ENCODE measurements at places on chromosomes 3 and 15.

DNA sequence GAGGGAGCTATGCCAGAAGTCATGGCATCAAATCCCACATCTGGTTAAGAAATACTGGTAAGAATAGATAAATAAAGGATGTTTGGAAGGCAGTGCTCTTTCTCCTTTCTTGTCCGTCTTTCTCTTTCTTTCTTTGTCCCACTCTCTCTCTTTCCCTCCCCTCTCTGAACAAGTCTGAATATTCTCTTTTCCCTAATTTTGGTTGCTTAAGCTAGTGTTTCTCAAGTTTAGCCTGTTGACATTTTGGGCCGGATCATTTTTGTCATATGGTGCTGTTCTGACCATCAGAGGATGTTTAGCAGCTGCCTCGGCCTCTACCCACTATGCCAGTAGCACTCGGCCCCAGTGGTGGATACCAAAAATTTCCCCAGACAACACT is 405.3 kb upstream of the C2CD4B start:
- DNase-seq = no peak

DNA sequence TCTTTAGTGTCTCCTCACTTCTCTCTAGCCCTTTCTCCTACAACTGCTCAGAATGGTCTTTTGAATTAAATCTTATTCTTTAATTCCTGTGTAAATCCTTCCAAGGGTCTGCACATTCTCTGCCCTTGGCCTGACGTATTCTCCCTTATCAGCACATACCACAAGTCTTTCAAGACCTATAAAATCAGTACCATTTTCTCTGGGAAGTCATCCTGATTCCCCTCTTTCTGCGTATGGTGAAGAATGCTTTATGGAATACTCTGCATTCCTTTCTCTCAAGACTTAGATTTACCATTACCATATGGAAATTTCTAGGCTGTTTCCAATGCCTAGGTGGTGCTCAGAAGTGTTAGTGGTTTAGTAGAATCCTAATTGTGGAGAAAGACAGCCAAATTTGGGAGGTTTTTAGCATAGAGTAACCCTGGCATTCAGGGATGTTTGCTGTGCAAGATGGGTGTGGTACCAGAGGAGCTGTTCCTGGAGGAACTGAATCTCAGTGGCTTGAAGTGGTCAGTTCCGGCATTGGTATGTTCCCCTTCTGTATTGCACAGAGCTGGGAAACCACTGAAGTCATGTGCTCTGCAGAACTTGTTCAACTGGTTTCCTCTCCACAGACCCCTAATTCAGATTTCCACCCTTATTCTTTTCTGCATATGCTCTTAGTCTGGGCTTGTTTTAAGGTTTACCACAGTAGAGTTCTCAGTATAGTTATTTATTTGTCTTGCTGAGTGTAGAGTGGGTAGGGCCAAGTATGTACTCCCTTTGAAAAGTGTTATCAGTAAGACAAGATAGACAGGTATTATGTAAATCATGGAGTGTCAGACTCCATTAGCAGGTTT is 24.5 kb downstream of the IQGAP1 start:
- no peak for DNase-seq

DNA sequence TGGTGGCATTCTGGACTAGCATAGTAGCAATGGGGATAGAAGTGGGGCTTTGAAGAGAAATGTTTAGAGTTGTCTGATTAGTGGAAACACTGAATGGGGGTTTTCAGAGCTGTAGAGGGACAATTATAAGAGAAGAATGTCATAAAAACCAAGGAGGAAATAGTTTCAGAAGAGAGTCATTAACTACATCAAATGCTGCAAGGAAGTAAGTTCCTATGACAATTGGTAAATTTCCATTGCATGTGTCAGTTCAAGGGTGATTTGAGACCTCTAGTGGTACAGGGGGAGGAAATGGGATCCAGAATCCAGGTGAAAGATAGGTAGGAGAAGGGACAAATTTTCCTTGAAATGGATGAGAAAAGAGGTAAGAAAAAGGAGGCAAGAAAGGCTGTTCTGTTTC is 68.3 kb upstream of the TBC1D5 start:
- DNase-seq = no peak

DNA sequence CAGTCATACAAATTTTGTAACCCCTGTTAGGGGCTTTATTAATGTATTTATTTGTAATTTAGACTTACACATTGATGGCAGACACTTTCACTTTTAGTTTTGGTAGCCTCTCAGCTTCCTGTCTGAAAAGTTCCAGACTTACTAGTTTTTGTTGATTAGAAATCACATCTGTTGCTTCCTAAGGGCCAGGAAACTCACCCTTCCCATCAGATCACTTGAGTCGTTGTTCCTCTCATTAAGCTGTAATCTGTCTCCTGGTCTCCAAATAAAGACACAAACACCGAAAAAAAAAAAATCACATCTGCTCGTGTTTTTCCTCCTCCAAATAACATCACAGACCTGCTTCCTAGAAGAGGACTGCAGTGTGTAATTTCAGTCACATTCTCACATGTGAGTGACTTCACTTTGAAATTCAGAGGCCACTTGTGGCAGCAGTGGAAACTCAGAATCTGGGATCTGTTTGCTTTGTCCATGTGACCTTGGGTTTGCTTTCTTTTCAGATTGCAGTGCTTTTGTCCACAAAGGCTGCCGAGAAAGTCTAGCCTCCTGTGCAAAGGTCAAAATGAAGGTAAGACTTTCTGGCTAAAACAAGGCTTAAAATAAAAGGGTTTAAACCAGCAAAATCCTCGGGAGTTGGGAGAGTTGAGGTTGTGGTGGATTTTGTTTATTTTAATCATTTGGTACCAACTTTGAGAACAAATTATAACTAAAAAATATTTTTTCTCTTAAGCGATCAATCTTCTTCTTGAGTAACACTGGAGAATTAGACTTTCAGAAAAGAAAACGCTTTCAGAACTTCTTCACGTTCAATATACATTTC is 87.0 kb downstream of the KLHL25 start:
- DNase-seq = peak; percentile 75

DNA sequence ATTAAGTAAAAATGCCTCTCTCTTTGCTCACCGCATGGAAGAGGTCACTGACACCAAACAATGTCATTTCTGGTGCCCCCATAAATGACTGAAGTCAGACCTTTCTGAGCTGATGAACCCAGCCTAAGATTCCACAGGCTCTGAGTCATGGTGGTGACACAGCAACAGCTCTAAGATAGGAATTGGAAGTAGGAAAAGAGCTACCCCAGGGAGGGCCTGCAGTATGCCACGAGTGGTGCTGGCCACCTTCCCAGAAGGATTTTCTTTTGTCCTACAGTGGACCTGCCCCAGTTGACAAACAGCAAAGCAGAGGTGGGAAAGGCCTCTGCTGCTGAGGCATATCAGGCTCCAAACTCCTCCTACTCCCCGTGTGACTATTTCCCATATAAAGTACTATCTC is 208.1 kb downstream of the MINAR1 start:
- no peak for DNase-seq

GRCh38 chr15:38470816-38471215 is 16.9 kb downstream of the FAM98B start:
- no peak for DNase-seq

DNA sequence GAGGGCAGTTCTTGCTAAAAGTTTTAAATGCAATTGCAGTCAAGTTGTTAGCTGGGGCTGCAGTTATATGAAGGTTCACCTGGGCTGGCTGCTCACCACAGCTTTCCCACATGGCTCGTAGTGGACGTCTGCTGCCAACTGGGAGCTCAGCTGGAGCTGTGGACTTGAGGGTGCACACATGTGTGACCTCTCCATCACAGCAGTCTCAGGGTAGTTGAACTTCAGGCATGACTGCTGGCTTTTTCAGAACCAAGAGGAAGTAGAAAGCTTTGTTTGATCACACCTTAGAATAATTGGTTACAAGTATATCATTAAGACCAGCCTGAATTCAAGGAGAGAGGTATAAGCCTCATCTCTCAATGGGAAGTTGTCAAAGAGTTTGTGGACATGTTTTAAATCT is 74.1 kb downstream of the CHL1 start:
- no peak for DNase-seq

DNA sequence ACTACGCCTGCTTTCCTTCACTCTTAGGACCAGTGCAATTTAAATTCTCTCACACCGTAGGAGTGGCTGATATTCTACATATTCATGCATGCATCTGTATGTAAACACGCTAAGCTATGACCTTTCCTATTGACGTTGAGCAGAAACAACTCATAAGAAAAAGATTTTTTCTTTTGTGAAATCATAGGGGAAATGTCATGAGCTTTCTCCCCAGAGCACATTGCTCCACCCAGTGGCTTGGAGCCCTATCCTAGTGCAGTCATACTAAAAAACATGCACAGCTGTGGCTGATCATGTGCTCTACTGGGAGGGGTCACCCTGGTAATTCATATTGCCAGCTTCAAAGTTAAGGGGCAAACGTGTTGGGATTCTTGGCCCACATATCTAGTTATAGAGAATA is 1.8 kb upstream of the MESD start:
- DNase-seq = no peak

GRCh38 chr3:117358717-117359314 is 649.2 kb downstream of the TUSC7 start:
- no peak for DNase-seq

GRCh38 chr3:4587061-4587837 is 94.1 kb downstream of the ITPR1 start:
- DNase-seq = no peak

DNA sequence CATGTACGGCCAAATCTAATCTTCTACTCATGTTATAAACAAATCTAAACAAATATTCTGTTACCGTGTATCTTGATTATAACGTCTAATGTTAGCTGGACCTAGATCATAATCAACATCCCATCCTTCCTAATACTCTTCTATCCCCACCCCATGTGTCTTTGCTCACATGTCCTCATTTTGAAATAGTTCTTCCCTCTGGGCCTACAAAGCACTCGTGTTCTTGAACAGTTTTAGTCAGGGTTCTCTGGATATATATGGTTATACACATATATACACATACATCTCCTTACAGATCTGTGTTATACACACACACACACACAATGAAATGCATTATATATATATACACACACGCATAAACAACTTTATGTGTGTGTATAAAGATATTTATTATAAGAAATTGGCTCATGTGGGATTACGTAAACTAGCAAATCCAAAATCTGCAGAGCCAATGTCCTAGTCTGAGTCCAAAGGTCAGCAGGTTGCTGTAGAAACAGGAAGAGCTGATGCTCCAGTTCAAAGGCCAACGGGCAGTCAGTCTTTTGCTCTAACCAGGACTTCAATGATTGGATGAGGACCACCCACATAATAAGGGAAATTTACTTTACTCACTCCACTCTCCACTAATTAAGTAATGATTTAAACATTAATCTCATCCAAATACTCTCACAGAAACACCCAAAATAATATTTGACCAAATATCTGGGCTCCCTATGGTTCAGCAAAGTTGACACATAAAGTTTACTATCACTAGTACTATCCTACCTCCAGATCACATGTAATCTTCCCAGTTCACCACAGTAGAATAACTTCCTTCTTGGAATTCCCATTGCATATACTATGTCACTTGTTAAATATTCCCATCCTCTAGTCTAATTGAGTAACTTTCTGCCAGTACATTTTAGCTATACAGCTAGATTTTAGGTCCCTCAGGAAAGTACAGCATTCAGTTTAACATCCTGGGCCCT is 450.0 kb downstream of the ROBO1 start:
- DNase-seq = no peak

DNA sequence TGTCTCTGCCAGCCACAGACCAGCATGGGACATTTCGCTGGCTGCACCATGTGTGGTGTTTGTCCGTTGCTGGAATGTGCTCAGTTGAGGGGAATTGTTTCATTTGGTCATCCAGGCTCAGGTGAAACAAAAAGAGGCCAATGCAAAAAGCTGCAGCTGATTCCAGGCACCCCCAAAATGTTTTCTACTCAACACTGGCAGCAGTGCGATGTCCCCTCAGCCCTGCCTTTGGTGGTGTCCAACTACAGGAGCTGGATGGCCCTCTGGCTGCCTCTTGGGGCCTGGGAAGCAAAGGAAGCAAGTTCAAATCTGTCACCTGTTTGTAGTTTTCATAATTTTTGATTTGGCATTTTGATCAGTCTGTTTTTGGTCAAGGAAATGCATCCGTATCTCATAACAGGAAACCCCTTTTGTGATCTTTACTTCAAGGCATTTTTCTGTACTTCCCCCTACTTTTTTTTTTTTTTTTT is 141.8 kb downstream of the EEFSEC start:
- DNase-seq = no peak

- no peak for DNase-seq
These were observed at the start of gene RASL12 for GRCh38 chr15:65067645-65068402. Gene RASL12 (minus strand): TSS chr15:65067991. CDS start chr15:65067835, 156 bp downstream.

DNA sequence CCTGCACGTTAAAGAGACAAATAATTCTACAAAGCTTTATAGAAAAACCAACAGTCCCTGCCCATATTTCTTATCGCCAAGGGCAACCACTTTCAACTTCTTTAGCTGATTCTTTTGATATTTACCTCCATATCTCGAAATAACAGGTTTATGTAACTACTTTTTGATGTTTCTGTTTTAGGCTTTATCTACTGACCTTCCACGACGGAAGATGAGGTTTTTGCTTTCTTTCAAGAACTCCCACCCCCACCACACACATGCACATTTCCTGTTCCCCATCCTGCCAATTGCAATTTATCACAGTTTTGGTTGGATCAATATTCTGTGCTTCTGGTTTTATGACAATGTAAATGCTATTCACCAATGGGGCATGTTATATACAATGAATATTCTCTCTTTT is 330.4 kb upstream of the ICE2 start:
- DNase-seq = no peak

DNA sequence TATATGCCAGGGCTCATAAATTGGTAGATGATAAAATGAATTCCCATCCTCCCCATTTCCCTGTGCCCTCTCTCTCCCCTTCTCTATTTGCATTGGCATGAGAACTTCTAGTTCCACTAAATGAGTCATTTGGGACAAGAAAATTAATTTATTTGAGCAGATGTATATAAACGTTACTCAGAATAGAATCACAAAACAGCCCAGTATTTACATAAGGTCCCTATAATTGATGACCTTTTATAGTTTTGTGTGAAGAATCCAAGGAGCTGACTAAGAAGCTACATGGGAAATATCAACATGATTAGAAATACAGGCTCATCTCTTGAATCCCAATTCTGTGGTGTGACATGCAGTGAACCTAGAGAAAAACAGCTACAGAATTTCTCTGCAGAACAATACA is 617.7 kb upstream of the NR2F2 start:
- DNase-seq = no peak

DNA sequence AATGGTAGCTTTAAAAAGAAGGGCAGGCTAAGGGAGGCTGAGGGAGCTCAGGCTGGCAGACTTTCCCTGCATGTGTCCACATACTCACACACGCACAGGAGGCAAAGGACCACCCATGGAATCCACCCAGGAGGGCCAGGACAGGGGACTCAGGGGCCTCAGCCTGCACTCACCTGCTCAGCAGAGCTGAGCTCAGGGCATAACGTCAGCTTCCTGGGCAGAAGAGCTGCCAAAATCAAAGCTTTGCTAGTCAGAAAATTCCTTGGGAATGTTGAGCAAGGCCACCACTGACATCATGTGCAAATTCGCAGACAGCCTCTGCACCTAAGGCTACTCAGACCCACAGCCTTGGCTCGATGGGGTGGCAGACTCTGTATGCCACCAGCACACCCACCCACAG is 16.4 kb upstream of the ALAS1 start:
- no peak for DNase-seq

DNA sequence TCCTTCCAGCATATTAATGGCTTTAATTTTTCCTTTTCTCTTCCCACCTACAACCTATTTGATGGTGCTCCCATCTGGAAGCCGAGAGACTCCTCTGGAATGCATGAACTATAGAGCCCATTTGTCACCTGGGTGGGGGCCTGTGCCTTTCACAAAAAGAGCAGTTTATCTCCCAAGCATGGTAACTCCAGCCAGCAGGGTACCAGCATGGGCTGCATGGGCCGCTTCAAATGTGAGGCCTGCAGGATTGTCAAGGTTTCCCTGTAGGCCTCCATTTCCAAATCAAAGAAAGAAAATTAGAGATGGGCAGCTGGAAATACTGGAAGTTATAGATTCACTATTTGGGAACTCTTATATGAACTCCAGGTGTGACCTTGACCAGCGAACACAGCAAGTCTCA is 50.7 kb upstream of the SKOR1 start:
- DNase-seq = no peak
